ENCODE measurements at places on chromosomes 16 and 17.

DNA sequence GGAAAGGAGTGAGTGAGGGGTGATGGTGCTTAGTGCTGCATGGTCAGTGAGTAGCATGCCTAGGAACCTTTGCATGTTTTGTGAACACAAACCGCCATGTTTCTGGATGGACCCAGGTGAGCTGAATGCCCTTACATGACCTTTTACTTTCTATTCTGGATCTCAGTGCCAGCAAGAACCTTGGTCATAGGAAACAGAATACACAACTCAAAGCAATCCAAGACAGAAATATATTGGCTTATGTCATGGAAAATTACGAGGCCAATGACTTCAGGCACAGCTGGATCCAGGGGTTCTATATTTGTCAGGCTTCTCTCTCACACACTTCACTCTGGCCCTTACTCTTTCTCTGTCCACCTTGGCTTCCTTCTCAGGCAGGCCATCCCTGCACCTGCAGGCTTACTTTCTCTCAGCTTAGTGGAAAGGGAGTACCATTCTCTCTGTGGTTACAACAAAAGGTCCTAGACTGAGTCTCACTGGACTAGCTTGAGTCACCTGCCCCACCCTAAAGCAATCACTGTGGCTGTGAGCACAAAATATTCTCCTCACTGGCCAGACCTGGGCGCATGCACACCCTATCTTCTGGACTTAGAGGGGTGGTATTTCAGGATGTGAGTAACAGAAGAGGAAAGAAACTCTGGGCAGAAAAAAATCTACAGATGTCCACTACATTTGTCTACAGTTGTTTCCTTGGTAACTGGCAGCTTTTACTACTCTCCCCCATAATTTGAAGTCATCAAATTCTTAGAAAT is 20.4 kb upstream of the CPNE2 start:
- no peak for DNase-seq

GRCh38 chr16:31267332-31268032 is 7.7 kb downstream of the ITGAM start:
- no peak for DNase-seq

GRCh38 chr17:34542700-34543336 is 36.6 kb upstream of the TMEM132E start:
- DNase-seq: no peak

- no peak for DNase-seq
These were observed 1.2 kb downstream of the HAS3 start for GRCh38 chr16:69106491-69107315.

DNA sequence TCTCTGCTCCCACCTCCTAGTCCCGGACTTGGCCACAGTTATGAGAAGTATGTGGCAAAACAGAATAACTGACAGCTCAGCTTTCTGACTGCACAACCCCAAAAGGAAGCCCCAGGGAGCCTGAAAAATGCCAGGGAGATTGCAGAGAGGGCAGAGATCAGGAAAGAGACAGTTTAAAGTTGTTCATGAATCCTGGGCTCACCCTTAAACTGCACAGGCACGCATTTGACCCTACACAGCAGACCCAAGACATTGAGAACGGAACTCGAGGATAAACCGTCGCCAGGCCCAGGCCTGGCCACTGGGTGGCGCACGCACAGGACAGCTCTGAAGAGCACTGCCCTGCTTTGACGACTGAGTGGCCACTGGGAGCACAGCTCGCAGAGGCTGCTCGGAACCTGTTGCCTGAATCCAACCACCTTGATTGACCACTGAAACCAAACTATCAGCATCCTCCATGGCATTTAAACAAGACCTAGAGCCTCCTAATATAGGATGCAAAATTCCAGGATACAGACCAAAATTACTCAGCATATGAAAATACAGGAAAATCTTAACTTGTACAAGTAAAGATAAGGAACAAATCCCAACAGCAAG is 114.0 kb downstream of the C16orf95 start:
- DNase-seq: peak; percentile 2

GRCh38 chr16:30621765-30622164 is 11.6 kb upstream of the ZNF689 start:
- DNase-seq: no peak

- no peak for DNase-seq
These were observed 53.2 kb downstream of the MYH11 start for GRCh38 chr16:15803618-15804017.

DNA sequence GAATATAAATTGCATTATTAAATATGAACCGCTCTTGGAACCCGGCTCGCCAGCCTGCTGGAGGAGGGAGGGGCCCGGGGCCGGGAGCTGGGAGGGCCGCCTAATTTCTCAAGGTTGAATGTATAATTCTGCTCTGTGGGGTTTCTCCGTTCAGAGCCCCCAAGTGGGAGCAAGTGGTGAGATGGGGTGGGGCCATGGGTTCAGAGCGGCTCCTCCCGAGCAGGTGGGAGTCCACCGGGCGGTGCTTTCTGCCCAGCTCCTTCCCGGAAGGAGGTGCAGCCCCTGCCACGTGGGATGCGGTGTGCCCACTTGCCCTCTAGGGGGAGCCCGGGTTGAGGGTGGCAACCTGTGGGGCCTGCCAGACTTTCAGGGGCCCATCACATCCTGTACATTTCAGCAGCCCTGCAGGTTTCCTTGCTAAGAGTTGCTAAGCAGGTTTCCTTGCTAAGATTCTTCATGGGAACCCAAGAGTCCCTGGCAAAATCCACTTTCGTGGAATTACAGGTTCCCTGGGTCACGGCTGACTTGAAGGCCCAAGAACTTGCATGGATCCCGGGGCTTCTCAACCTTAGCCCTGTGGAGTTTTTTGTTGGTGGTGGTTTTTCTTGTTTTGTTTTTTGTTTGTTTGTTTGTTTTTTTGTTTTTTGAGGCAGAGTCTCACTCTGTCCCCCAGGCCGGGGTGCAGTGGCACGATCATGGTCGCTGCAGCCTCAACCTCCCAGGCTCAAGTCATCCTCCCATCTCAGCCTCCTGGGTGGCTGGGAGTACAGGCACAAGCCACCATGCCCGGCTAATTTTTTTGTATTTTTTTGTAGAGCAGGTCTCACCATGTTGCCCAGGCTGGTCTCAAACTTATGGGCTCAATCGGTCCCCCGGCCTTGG is 196.7 kb upstream of the GSE1 start:
- DNase-seq: peak; percentile 73

- no peak for DNase-seq
These were observed 228.0 kb downstream of the FOXL1 start for GRCh38 chr16:86806181-86806837.

GRCh38 chr17:14843086-14843795 is 421.9 kb downstream of the PMP22 start:
- no peak for DNase-seq

DNA sequence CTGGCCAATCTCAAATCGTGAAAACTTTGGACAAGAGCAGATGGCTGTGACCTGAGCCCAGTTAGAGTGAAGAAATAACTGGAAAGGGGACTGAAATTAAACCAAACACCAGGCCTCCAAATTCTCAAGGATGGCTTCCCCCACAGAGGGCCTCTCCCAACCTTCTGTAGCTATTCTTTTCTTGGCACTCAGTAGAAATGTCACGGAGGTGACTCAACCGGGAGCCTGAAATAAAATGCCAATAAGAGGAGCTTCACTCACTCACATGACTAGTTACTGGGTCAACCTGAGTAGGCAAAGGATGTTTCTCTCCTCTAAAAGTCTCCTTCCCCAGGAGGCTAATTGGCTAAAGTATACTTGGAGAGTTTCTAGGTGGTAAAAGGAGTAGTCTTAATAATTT is 230.7 kb downstream of the MAF start:
- no peak for DNase-seq

DNA sequence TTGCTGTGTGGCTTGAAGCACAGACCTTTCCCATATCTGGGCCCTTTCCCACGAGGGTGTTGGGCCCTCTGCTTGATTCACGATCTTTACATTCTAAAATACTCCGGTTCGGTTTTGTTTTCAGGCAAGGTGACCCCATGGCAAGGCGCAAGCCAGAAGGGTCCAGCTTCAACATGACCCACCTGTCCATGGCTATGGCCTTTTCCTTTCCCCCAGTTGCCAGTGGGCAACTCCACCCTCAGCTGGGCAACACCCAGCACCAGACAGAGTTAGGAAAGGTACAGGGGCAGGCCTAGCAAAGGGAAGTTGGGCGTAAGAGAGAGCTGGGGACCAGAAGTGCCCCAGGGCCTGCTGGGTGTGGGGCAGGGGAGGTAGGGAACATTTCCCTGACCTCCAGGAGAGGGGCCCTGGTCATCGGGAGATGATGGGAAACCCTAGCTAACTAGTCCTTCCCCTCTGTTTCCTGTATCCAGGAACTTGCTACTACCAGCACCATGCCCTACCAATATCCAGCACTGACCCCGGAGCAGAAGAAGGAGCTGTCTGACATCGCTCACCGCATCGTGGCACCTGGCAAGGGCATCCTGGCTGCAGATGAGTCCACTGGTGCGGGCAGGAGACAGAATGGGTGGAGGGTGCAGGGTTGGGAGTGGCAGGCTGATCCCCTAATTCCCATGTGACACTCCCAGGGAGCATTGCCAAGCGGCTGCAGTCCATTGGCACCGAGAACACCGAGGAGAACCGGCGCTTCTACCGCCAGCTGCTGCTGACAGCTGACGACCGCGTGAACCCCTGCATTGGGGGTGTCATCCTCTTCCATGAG is 1.4 kb downstream of the ALDOA start:
- DNase-seq: no peak

- DNase-seq: no peak
These were observed 3.0 kb upstream of the CHD3 start for GRCh38 chr17:7885367-7886226.

GRCh38 chr17:3951420-3951819 is 12.8 kb downstream of the ATP2A3 start:
- no peak for DNase-seq

DNA sequence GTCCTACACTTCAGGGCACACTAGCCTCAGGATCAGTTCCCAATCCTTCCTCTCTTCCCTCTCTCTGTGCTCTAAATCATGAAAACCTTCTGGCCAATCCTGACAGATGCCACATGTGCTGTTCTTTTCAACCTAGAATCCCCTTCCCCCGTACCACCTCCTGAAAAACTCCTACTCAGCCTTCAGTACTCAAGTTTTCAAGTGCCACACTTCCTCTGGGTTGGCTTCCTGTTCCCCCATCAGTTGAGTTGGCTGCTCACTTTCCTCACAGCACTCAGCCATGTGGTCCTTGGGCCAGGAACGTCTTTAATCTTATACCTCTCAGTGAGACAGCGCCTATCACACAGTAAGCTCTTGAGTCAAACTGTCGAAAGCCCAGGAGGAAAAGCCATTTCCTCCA is 3.3 kb downstream of the ASPHD1 start:
- DNase-seq: no peak

- peak; percentile 21 for DNase-seq
These were observed 176.4 kb upstream of the GSE1 start for GRCh38 chr16:85436636-85437165.

DNA sequence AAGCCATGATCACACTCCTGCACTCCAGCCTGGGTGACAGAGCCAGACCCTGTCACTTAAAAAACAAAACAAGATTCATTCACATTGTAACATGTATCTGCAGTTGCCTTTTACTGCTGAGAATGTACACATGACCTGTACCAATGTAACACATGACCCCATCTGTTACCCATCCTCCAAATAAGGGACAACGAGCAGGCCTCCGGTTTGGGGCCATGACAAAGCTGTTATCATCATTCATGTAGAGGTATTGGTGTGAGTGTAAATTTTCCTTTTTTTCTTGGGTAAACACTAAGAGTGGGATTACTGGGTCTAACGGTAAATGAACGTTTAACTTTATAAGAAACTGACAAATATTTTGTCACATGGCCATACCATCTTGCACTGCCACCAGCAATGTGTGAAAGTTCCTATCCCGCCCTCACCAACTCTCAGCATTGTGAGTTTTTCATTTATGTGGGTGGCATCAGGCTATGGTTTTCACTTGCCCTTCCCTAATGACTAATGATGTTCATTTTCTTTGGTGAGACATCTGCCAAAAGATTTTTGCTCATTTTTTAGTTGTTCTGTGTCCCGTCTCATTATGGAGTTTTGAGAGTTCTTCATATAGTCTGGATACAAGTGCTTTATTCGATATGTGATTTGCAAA is 145.5 kb downstream of the C16orf78 start:
- no peak for DNase-seq

- DNase-seq: no peak
These were observed 21.2 kb downstream of the LIG3 start for GRCh38 chr17:35001549-35001948.

GRCh38 chr17:3794557-3795389 is 6.2 kb downstream of the ITGAE start:
- no peak for DNase-seq

- DNase-seq: no peak
These were observed 53.0 kb upstream of the MNT start for GRCh38 chr17:2453866-2454265.

GRCh38 chr16:81832801-81833547 is 53.9 kb downstream of the PLCG2 start:
- no peak for DNase-seq

- no peak for DNase-seq
These were observed 141.4 kb upstream of the MON1B start for GRCh38 chr16:77049577-77049976.

GRCh38 chr17:82507631-82508175 is 11.8 kb upstream of the FOXK2 start:
- DNase-seq: no peak

- no peak for DNase-seq
These were observed 404 bp downstream of the EMC6 start for GRCh38 chr17:3669085-3669347.

- peak; percentile 43 for DNase-seq
These were observed 464.5 kb downstream of the WWOX start for GRCh38 chr16:78563905-78564304.

Measured in NCI-H1436 (cell line).